ENCODE measurements at places on chromosomes 12 and 14.

- no peak for DNase-seq
Observed at GRCh38 chr12:56980268-56980667, 22.9 kb upstream of the RDH16 start.

DNA sequence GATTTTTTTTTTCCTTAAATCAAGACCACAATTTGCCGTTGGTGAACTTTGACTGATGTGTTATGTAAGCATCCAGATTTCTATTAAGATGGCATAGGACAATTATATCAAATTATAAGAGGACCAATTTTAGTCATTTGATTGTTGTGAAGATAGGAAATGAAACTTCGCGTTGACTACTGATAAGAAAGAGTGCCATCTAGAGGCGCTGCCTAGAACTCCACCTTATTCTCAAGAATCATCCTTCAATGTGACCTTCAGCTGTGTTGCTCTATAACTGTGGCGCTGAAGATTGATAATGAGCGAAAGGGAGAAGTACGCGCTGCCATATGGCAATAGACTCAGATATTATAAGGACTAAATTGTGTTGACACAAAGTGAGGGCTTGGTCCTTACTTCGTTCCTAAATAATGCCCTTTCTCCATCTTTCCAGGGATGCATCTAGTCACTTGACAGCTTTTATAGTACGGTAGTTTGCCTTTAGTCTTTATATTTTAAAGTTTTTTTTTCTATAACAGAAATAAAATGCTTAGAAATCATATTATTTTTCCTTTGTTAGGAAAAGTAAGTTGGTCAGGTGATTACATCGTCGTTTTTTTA, 350.8 kb upstream of the STXBP6 start:
- DNase-seq, result no peak

- no peak for DNase-seq
Observed at GRCh38 chr14:43475757-43476156, 1031.3 kb downstream of the FSCB start.

- no peak for DNase-seq
Observed at GRCh38 chr12:12748044-12748443, 30.9 kb downstream of the CDKN1B start.

- DNase-seq, result no peak
Observed at GRCh38 chr12:45217846-45218245, 2.0 kb downstream of the ANO6 start.

DNA sequence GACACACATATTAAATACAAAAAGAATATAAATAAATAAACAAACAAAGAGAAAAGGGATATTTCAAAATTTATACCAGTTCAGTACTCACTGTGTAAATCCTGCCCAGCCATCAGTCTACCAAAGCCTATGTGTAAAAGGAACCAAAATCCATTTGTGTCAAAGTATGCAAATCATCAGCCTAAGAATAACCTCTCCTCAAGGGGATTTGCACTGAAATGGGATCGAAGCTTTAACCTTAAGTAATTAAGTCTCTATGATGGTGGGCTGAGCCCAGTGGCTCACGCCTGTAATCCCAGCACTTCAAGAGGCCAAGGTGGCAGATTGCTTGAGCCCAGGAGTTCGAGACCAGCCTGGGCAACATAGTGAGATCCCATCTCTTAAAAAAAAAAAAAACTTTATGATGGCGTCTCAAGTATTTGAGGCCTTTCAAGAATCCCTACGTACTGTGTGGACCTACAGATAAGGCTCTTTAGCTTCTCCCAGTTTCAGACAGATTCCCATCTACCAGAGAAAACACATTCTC, 57.8 kb upstream of the METAP2 start:
- no peak for DNase-seq

- no peak for DNase-seq
Observed at GRCh38 chr12:131511391-131511802, 199.5 kb upstream of the SFSWAP start.

- no peak for DNase-seq
Observed at GRCh38 chr14:67265131-67265530, 23.9 kb downstream of the PALS1 start.

DNA sequence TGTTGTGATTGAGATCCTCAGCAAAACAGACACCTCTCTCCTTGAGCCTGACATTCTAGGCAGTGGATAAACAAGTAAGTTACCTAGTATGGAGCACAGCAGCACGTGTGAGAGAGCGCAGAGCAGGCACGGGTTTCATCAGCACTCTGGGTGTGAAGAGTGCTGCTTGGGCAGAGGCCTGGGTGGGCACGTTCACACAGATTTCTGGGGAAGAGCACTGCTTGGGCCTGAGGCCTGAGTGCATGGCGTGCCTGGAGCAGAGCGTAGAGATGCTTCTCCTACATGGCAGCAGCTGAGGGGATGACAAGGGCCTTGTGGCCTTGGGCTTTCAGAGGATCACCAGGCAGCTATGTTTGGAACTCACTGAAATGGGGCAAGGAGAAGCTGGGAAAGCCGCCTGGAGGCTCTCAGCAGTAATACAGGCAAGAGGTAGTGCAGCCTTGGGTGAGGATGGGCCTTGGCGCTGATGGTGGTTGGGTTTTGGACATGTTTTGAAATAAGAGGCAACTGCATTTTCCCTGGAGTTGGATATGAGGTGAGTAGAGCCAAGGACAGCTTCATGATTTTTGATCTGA, 17.6 kb downstream of the CKB start:
- DNase-seq, result no peak

DNA sequence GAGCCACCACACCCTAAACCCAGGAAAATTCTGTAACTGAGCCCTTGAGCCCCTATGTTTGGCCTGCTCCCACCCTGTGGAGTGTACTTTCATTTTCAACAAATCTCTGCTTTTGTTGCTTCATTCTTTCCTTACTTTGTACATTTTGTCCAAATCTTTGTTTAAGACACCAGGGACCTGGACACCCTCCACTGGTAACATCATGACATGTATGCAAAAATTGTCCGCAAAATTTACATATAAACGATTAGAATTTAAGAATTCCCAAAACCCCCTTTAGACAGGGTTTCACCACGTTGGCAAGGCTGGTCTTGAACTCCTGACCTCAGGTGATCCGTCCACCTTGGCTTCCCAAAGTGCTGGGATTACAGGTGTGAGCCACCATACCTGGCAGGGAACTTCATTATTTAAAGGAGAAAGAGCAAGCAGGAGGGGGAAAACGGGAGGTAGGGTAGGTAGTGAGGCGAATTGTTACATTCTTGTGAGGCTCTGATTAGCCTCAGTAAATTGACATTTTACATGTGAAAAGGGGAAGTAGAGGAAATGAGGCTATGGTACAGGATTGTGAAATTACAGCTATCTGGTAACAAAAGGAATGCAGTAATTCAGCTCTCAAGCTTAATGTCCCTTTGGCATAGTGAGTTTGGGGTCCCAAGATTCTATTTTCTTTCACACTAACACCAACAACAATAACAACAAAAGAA, 27.6 kb downstream of the TUBA1A start:
- DNase-seq, result no peak

DNA sequence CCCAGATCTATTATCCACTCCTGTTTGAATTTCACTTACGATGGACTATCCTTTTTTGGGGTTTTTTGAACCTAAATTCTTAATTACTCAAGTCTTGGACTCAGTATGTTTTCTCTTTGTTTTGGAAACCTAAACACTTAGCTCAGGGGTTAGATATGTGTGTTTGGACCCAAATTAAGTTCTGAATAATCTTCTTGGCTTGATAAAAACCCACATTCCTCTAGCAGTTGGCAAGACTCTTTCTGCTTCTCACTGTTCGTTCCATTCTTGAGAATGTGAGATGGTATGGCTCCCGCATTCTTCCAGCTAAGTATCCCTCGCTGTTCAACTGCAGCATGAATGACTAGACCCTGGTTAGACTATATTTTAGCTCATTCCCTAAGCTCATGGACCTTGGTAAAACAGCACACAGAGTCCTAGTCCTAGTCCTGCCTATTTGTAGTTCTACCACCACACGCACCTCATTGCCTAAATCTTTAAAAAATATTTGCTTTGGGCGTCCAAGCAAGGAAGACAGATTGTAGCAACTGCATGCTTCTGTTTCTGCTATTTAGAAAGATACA, 860.0 kb downstream of the RPS29 start:
- no peak for DNase-seq

DNA sequence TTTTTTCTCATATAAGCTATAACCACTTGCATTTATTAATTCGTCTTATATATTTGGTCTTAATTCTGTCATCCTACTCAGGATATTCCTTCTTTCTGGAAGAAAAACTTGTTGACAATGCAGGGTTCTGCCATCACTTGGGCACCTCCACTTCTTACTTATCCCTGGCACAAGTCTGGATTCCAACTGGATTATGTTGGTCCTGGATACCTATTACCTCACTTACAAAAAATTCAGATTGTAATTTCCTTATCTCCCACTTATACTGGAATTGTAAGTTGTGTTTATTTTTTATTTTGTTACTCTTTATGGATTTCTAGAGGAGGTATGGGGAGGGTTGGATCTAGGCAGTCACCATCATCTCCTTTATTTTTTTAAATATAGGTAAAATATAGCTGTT, 36.7 kb downstream of the LRRIQ1 start:
- DNase-seq, result no peak

DNA sequence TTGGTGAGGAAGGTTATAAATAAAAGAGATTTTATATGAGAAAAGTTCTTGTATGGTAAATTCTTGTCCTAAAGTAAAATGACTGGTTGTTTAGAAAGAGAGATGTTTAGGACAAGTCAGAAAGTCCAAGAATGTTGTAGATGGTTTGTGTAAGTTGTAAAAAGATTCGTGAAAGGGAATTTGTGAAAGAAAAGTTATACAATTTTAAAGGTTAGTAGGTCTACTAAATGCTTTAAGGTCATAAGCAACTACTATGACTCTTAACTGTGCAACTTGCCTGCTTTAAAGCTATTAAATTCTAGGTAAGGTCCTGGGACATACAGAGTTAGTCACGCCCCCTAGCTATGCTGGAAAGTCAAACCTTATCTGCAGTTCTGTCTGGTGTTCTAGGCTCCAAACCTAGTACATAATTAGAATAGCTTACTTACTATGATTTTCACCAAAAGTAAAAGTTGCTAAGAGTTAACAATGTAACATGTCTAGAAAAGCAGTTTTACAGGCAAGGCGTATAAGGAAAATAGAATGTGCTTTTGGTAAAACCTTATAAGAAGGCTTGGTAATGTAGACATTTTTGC, 11.2 kb upstream of the DHRS2 start:
- DNase-seq, result no peak

All from central memory CD8-positive, alpha-beta T cell (primary cell).